ENCODE measurements at places on chromosomes 11 and 22. TPM values are rescaled to one million over a fixed set of nuclear protein-coding genes. Genes with fewer than 3 reads are reported as not detected.

GRCh38 chr11:45051621-45052020 lies 94.8 kb upstream of the PRDM11 start:
- DNase-seq: no peak

DNA sequence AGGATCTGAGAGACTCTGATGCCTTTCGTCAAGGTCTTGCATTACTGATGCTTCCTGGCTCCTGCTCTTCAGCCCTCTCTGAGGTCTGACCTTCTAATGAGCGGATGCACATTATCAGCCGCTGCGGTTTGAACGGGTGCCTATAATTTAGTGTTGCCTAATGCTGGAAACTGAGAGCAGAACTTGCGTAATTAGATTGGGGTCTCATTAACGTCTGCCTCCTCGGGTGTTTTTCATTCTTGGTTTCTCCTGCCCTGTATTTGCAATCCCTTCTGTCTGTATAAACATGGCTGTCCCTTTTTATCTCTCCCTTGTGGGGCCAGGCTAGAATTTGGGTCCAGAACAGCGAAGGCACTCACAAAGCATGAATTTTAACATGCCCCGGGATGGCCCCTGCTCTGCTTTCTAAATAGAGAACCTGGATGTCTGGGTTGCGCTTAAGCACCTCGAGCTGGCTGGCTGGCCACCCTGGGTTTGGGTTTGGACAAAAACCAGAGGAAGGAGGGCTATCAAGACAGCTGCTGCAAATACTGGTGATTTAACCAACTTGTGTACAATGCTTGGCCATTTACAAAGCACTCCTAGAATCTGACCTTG lies 118.6 kb downstream of the TIMP3 start:
- DNase-seq: peak; percentile 51

GRCh38 chr11:36156817-36157519 lies 132.3 kb downstream of the COMMD9 start:
- no peak for DNase-seq

DNA sequence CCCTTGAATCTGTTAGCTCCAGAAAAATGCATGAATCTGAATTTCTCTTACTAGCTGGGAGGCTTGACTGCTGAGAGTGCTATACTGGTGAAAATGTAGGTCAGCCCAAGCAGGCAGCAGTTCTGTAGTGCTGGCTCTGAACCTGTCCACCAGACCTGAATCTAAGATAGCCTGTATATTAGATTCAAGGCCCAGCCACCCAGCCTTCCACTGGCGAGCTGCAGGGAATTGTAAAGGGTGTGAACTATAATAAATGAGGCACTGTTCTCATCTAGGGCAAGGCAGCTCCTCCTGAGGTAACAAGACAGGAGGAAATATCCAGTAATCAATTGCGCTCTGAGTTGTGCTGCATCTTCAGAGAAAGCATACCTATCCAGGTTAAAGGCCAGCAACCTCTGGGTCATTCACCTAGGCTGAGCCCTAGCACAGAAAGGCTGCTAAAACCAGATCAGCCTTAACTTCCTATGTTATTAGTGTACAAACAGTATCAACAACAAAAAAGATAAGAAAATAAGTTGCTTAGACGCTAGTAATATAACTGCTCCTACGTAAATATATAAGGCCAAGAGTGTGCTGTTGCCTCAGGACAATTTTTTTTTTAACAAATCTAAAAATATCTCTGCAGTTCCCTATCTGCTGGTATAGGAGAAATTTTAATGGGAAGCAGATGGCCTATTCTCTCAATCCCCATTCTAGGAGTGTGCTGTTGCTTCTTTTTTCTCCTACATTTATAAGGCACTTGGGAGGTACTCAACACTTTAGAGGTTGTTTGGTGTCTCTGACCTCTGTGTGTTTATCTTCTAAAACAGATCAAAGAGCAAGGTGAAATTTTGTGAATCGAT lies 63.0 kb downstream of the RELT start:
- no peak for DNase-seq

DNA sequence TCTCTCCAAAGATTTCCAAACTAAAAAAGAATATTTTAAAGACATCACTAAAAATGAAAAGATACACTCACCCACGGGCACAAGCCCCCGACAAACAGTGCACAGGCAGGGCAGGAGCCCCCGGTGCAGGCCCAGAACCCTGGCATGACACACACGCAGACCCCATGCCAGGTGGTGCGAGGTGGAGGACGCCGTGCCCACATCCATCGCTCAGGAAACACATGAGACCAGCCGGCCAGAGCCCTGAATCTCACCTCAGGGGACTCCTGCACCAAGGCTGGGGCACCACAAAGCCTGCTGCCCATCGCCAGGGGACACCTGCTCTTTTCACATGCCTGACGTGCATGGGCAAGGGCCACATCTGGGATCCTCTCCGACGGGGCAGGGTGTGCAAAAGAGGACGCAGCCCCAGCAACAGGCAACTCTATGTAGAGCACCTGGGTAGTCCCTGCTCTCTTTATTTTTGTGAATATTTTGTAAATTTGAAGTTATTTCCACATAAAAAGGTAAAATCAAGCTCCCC lies 13.4 kb downstream of the BRD1 start:
- no peak for DNase-seq

DNA sequence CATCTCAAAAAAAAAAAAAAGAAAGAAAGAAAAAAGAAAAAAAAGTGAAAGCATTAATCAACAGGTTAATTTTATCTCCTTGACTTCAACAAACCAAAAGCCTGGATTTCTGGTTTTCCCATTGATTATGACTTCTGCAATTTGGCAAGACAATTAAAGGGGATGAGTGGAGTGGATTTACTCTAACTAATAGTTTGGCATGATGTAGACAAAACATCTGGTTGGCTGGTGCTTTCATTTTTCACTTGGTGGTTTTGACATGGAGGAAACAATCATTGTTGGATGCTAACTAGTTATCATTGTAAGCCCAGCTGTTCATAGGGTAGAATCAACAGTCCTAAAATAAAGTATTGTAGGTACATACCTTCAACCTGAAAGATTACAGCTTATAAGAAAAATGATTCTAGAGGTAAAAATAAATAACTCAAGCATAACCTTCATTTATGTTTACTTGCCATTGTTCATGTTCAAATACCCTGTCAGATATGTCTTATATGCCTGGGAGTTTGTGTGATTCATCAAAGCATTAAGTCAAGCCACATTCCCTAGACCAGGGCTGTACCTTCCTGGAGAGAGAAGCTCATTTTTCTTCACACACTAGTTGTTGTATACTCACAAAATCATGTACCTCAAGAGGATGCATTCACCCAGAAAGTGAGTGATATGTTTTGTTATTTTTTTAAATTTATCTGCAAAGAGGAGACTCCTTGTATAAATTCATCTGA lies 15.1 kb downstream of the FIBIN start:
- no peak for DNase-seq

GRCh38 chr11:120941000-120941399 lies 82.9 kb upstream of the TBCEL start:
- DNase-seq: no peak

- no peak for DNase-seq
Observed at GRCh38 chr22:39457198-39457555, 365 bp downstream of the MGAT3 start.

- DNase-seq: no peak
Observed at GRCh38 chr22:21612858-21613257, 17.0 kb downstream of the YDJC start.

DNA sequence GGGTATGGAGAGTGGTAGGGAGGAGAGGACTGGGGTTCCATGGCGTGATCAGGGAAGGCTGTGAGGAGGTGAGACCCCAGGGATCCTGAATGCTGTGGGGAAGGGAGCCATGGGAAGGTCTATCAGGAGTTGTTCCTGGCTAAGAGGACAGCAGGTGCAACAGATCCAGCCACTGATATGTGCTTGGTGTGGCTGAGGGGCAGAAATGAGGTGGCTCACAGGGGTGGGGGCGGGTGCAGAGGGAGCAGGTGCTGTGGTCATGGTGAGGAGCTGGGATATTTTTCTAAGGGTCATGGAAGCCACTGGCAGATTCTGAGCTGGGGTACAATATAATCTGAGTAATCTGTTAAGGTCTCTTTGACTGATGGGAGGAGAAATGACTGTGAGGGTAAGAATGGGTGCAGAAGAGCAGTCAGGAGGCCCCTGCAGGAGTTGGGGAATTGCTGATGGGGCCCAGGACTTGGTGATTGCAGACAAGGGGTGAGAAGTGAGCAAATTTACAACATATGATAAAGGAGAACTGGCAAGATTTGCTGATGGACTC lies 31.3 kb upstream of the DMC1 start:
- no peak for DNase-seq

DNA sequence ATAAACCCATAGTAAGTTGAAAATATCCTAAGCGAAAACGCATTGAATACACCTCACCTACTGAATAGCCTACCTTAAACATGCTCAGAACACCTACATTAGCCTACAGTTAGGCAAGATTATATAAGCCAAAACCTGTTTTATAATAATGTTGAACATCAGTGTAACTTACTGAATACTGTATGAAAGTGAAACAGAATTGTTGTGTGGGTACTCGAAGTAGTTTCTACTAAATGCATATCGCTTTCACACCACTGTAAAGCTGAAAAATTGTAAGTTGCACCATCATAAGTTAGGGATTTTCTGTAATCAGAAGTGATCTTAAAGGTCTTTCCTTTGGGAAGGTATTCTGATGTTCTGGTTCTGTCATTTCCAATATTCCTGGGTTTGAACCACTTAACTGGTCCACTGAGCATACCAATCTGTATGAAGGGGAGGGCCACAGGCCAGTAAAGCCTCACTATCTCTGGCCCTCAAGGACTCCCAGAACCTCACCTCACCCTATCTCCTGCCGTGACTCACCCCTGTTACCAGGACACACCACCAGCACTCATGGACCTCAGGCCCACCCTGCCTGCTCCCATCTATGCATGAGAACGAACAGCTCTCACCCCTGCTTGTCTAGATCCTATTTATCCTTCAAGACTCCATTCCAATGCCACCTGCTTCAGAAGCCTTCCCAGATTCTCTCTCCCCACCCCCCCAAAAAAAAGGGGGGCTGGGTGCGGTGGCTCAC lies 70.0 kb downstream of the NAT10 start:
- DNase-seq: no peak

DNA sequence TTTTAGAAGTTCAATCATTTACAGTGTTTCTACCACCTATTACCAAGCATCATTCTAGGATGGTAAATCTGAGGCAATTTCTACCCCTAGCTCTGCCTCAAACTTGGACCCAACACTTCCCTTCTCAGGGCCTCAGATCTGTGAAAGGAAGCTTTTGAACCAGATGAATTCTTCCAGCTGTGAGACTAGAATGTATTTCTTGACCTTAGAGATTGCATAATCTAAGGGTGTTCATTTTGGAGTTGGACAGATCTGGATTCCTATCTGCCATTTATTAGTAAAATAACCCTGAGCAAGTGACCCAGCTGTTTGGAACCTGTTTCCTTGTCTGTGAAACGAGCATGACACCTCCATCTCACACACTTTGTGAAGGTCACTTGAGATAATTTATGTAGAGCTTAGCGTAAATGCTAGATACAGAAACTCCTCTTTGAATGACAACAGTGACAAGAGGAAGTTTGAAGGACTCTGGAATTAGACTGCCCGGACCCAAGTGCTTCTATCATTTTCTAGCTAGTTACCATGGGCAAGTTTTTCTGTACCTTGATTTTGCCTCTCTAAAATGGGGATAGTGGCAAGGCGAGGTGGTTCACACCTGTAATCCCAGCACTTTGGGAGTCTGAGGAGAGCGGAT lies 3.8 kb upstream of the INTS5 start:
- DNase-seq: no peak

- peak; percentile 86 for DNase-seq
Observed at GRCh38 chr22:37533995-37534394, 14.8 kb upstream of the CARD10 start.

GRCh38 chr11:35971841-35972422 lies 28.1 kb downstream of the LDLRAD3 start:
- DNase-seq: no peak

GRCh38 chr11:109000531-109000930 lies 335.7 kb downstream of the DDX10 start:
- DNase-seq: no peak

GRCh38 chr22:28896611-28897010 lies 13.2 kb downstream of the ZNRF3 start:
- DNase-seq: no peak

DNA sequence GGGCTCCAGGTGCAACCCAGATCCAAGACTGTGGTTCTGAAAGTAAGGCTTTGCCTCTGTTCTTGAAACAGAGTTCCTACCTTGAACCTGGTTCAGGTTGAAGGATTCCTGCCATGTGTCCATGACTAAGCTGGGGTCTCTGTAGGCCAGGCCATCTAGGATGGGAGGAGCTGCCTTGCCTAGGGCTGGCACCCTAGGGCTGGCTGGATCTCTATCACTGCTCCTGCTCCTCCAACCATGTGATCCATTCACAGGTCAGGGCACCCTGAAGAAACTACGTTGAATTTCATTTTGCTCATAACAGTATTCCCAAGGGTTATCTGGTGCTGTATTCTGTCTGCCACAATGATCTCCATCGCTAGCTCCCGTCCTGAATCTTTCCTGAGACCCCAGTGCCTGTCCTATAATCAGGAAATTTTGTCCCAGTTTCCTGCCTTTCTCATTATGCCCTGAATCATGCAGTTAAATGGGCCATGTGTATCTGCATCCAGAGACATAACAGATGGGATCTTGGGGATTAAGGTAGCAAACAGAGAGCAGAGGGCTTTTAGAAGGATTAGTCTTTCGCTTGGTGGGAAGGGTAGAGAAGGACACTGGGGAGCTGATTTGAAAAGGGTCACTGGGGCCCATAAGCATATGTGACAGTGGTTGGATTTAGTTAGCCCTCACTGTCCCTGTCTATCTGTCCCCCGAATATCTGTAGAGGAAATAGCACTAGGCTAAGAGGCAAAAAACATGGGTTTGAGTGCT lies 98.2 kb upstream of the MTMR2 start:
- DNase-seq: no peak

- peak; percentile 5 for DNase-seq
Observed at GRCh38 chr22:28441720-28442263, 237.8 kb downstream of the TTC28 start.

- no peak for DNase-seq
Observed at GRCh38 chr11:501683-502287, 5.3 kb downstream of the RNH1 start.

The MEI1 gene
- 0.42 TPM for total RNA-seq

The CASP12 gene
- total RNA-seq: not detected

The LDLRAD3 gene
- total RNA-seq: 6.1 TPM

The VPREB1 gene
- not detected for total RNA-seq

The SNX19 gene
- total RNA-seq: 43.3 TPM

The B3GAT3 gene
- total RNA-seq: 17.9 TPM

The PLET1 gene
- not detected for total RNA-seq

The APOL2 gene
- 43.7 TPM for total RNA-seq

The PYGM gene
- total RNA-seq: not detected

The TSGA10IP gene
- not detected for total RNA-seq

The BIRC3 gene
- 24.7 TPM for total RNA-seq

The NTM gene
- 15.8 TPM for total RNA-seq

Data from Daoy (cell line).